Stimulated activated CD4-positive, alpha-beta T cell treated with anti-CD3 and anti-CD28 coated beads, Interleukin-1b, Interleukin-23, amount 100 ng/mL, for 1 hour (primary cell): ENCODE measurements at places on chromosomes 2 and 18.

- no peak for DNase-seq
Observed at GRCh38 chr2:1775511-1776035, 31.3 kb upstream of the PXDN start.

GRCh38 chr18:76475450-76476194, 19.4 kb downstream of the ZNF516 start:
- no peak for DNase-seq

- DNase-seq, result no peak
Observed at GRCh38 chr2:44005846-44006245, 10.1 kb upstream of the LRPPRC start.

DNA sequence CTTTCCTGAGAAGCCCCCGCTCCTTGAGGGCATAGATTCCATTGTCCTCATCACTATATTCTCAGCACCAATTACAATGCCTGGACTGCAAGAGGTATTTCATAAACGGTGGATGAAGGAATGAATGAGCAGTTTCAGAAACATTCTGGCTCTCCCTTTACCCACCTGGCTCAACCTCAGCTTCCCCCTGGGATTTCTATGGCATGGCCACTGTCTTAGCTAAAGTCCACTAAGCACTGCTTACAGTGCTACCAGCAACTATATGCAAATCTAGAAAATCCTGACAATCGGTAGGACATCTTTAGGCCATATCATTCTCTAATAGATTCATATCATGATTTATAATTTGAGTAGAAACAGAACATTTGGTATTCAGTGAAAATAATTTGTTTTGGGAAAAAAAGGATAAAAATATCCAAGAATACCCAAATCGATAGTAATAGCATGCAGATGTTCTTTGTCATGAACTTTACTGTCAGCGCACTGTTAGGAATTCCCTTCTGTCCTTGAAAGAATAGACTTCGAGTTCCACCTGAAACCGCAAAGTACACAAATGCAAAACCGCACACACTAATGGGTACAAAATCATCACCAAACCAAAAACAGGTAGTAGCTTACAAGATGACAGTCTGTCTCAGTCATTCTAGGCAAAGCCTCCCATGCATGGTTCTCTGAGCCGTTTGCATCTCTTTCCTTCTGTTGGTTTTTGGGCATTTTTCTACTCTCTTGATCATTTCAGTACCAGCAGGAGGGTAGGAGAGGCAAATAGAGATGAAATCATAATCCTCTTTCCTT, 303.6 kb upstream of the ID2 start:
- DNase-seq, result no peak

DNA sequence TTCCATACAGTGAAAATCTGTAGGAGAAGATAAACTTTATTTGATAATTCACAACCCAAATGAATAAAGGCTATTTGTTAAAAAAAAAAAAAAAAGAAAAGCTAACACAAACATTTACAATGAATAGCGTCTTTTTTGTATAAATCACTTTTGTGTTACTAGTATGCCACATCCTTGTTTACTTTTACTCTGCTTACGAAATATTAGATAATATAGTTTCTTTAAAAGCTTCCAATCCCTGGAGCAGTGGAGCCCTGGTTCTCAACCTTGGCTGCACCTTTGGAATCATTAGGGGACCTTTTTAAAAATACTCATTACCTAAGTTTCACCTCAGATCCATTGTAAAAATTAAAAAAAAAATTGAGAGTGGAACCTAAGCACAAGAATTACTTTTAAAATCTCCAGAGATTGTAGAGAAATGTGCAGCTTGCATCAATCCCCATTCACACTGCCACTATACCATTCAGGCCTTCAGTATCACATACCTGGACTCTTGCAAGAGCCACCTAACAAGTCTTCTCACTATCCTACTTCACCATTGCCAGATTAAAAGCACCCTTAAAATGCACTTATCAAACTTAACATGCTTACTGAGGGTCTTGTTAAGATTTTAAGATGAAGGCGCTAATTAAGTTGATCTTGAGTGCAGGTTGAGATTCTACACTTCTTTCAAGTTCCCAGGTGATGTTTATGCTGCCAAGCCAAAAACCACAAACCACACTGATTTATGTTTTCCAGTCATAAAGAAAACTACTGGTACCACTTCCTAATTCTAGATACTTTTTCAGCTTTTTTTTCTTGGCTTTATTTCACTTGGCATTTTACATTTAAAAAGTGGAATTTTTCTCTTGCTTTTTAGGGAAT, 59.7 kb upstream of the ZC3H15 start:
- DNase-seq, result no peak

GRCh38 chr2:215601990-215602721, 166.3 kb upstream of the FN1 start:
- DNase-seq, result no peak

DNA sequence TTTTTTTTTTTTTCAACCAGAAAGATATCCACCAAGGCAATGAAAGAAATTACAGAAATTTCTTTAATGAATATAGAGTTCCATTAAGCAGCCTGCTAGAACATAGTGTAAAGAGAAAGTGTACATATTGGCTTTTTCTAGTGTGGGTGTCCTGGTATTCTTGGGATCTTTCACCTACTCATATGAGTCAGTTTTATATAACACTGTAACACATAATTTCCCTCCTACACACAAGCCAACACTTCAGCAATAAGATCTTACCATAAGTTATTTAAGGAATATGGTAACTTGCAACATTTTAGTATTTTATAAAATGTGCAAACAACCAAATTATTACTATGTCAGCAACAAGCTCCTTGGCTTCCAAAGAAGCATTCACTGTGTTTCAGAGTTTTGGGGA, 59.9 kb downstream of the ZRANB3 start:
- no peak for DNase-seq

GRCh38 chr2:96128456-96128855, 9.8 kb downstream of the ASTL start:
- no peak for DNase-seq

DNA sequence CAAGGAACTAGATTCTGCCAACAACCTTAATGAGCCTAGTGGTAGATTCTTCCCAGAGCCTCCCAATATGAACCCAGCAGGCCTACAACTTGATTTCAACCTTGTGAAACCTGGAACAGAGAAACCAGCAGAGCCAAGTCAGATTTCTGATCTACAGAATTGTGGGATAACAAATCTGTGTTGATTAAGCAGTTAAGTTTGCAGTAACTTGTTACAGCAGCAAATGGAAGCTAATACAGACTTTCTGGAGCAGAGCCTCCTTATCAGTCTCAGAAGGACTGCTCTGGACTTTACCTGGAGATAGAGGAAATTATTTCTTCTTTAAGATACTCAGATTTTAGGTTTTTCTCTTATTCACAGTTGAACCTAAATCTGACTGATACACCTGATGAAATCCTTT, 225.5 kb downstream of the DYM start:
- DNase-seq, result no peak

DNA sequence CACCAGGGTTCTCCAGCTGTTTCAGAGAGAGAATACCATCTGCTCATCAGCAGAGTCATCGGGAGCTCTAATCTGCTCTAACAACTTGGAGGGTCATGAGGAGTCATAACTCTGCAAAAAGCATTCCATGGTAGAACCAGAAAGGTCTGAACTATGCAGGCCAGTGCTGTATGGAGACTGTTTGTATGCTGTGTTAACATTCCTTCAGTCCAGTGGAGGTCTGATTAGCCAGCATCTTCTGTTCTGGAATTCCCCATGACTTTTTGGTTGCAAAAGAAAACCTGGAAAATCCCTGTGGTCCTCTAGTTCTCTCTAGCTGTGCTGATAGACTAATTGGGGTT, 9.4 kb upstream of the ITGB6 start:
- no peak for DNase-seq

GRCh38 chr2:223860809-223861738, 23.7 kb upstream of the AP1S3 start:
- DNase-seq, result no peak

DNA sequence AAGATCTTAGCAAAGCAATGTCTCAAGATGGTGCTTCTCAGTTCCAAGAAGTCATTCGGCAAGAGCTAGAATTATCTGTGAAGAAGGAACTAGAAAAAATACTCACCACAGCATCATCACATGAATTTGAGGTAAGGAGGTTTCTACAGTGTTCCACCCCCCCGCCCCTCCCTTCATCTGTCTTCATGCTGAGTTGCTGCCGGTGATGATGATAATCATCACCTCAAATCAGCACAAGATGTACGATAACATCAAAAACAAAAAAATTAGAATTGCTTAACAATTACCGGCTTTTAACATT, 14.6 kb downstream of the UGP2 start:
- DNase-seq, result no peak

DNA sequence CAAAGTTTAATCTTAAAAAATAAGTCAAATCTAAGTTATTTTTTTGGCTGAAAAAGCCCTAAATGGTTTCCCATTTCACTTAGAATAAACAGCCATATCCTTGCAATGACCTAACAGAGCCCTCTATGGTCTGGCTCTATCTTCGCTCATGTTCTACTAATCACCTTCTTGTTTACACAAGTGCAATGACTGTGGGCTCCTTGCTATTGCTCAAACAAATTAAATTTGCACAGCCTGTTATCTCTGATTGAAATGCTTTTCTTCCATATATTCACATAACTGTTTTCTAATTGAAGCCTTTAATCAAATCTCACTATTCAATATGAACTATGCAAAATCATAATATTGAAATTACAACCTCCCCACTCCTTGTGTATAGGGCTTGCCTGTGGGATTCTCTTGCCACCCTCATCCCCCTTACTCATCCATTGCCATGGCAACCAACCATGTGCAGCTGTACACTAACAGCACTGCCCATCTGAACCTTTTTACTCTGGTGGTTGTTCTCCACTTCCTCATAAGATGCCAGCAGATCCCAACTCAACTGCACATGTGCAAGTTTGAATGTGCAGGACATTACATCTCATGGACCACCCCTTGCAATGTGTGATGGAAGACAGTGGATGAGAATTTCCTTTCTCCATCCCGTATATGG, 1083.2 kb downstream of the SOCS6 start:
- no peak for DNase-seq

GRCh38 chr18:13370995-13371625, 152.6 kb downstream of the LDLRAD4 start:
- no peak for DNase-seq

DNA sequence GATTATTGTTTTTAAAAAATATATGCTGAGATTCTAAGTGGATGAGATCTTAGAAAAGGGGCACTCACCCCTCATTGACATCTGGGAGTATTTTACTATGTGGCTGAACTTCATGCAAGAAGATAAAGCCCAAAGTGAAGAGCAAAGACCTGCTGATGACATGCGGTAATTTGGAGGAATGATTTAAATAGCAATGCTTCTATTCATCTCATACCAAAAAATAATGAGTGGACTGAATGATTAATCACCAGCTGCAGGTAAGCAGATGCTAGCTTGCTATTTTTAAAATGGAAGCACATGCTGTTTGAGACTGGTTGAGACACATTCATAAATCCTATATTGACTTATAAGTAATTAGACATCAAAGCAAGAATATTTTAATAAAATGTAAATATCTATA, 12.7 kb upstream of the CDK15 start:
- no peak for DNase-seq

DNA sequence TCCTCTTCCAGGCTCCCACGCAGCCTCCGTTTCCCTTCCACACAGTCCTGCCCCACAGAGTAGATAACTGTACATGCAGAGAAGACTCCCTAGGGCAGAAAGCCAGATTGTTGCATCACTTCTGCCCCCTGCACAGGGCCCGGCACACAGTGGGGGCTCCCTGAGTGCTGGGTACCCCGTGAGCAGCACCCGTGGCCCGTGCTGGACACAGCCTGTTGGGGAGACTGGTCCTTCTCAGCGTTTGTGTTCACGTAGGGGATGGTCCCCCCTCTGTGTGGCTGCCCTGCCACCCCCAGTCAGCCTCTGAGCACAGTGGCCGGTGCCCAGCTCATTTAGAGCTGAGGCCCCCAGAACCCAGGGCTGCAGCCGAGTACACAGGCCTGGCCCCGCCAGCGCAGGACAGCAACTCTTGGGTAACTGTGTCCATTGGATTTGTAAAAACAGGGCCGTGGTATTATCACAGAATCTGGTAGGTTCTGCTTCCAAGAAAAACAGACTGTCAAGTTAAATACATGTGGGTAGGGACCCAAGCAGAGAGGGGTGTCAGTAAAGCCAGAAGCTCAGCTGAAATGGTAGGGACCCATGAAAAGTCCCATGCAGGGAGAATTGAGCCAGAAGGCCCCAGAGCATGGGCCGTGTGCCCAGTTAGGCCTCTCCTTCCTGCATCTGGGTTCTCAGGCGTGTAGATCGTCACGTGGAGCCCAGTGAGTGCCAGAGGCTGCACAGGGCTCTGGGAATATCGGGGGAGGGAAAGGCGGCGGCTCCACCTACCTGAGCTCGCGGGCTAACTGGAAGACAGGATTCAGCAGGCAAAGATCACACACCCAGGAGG, 257.3 kb downstream of the ATAD2B start:
- DNase-seq, result no peak

DNA sequence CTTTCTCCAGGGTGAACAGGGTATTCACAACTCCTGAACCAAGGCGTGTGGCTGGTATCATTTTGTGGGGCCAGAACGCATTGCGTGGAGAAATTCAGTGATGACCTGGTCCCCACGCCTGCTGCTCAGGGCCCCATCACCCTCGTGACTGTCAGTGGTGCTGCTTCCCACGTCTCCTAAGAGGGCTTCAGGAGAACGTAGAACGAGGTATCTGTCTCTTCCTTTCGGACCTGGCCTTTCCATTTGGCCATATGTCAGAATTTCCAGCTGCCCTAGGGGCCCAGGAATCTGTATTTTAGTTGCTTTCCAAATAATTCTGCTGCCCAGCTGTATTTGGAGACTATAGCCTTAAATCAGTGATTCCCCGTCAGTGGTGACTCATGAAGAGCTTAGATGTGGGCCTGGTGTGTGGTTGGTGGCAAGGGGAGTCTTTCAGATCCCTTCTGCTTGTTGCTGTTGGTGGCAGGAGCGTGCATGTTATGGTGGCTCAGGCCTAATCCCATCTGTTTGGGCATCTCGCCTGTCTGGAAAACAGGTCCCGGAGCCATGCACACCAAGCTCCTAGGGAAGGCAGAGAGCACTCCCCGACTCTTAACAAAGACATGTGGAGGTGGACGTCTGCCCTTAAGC, 56.4 kb downstream of the NPAS2 start:
- DNase-seq, result no peak

DNA sequence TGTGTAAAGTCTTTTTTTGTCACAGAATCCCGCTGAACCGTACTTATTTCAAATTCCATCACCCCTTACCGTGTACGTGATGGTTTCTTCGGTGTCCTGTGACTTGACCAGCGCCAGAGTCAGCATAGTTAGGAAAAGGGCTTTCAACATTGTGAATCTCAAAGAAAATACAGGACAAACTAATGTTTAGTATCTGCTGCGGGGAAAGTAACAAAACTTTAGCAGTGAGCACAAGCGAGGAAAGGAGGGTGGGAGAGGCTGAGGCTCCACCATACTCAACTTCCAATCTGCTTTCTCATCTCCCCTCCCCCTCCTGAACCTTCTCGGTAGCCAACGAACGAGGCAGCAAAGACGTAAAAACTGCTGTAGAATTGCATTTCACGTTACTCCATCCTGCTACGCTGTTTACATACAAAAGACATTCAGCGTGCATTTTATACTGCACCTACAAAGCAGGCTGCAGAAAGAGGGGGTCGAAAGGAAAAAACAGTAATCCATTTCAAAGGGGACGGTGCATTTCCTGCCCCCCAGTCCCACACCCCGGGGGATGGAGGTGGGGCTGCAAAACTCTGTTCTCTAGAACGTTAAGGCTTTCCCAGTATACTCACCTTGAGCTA, 1.2 kb downstream of the EFEMP1 start:
- DNase-seq, result no peak

GRCh38 chr2:60804473-60804872, 48.4 kb downstream of the PAPOLG start:
- DNase-seq, result no peak
